Stomach (tissue), 19 donors: ENCODE measurements at places on chromosomes 1 and 21. TPM values are rescaled to one million over a fixed set of nuclear protein-coding genes. Genes with fewer than 3 reads are reported as not detected.

The LAMC2 gene
- total RNA-seq: 12.1 TPM

The C1orf52 gene
- 23.5 TPM for total RNA-seq

The AGO3 gene
- total RNA-seq: 11.9 TPM

The NR1I3 gene
- total RNA-seq: 0.55 TPM

The CLCA4 gene
- total RNA-seq: not detected

The OR4F29 gene
- not detected for total RNA-seq

The NBPF4 gene
- total RNA-seq: not detected

DNA sequence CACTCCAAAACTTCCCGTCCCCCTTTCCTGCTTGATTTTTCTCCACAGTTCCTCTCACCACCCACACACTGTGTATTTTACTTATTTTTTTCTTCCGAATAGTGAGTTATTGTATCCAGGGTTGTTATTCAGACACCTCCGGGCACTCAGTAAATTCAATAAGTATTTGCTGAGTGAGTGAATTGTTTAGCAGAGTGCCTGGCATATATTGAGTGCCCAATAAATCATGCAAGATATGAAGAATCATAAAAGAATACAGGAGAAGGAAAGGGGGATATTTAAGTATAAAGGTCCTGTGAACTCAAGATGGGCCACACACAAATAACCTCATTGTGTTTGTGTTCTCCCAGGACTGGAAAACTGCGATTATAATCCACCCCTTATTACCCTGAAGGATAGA lies 139.9 kb downstream of the GALNT2 start:
- peaks cover 24% of the 10 kb centered on the region for H3K36me3 ChIP-seq
- H3K27me3 ChIP-seq: no peaks in the 10 kb centered on the region
- H3K27ac ChIP-seq: no peak overlapping the region
- DNase-seq: no peak
- peaks cover 82% of the 10 kb centered on the region for H3K4me1 ChIP-seq

- H3K4me1 ChIP-seq: no peaks in the 10 kb centered on the region
- H3K27me3 ChIP-seq: no peaks in the 10 kb centered on the region
- H3K27ac ChIP-seq: no peak overlapping the region
- H3K36me3 ChIP-seq: peaks cover 45% of the 10 kb centered on the region
- no peak overlapping the region for H3K4me3 ChIP-seq
Measured at GRCh38 chr1:179921981-179922872, 32.4 kb upstream of the CEP350 start.

GRCh38 chr1:226034482-226034881 lies 28.0 kb upstream of the H3-3A start:
- H3K4me1 ChIP-seq: peaks cover 6% of the 10 kb centered on the region
- H3K27ac ChIP-seq: no peak overlapping the region
- no peak overlapping the region for H3K4me3 ChIP-seq

DNA sequence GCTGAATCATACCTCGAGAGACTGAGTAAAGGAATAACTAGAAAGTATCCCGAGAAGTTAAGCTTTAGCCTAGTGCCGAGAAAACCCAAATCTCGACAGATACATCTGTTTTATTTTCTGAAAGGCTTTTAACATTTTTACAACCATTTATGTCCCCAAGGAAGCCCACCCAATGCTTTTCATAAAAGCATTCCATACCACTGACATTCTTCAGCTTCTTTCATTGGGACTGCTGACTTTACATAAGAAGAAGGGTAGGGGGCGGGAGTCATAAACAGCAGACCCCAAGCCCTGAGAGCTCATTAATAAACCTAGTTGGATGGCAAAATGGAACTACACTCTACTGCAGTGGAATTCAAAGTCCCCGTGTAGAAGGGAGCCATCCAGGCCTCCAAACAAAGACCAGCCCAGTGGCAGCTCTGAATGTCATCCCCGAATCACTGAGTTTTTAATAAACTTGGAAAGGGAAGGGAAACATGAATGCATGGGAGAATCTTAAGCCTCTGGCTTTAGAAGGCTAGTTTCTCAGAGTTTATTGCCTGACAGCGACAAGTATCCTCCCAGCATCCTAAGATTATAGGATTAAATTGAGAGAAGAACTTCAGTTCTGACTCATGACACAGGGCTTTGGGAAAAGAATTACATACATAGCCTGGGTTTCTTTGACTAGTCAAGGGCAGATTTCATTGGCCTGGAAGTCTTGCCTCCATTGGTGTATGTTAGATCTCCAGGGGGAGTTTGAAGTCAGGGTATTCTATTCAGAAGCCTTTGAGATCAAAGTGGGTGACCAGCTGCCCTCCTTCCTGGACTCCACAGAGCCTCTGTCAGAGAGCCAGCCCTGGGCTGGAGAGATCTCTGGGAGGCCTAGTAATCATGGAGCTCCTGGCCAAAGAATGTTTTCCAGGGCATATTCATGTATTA lies 3.7 kb downstream of the ATF3 start:
- peaks cover 18% of the 10 kb centered on the region for H3K36me3 ChIP-seq
- DNase-seq: no peak
- no peak overlapping the region for H3K4me3 ChIP-seq
- no peak overlapping the region for H3K27ac ChIP-seq
- peaks cover 10% of the 10 kb centered on the region for H3K4me1 ChIP-seq

- no peak overlapping the region for H3K27ac ChIP-seq
- H3K4me1 ChIP-seq: peaks cover 13% of the 10 kb centered on the region
Measured at GRCh38 chr1:207494171-207494570, 1.8 kb upstream of the CR1 start.

DNA sequence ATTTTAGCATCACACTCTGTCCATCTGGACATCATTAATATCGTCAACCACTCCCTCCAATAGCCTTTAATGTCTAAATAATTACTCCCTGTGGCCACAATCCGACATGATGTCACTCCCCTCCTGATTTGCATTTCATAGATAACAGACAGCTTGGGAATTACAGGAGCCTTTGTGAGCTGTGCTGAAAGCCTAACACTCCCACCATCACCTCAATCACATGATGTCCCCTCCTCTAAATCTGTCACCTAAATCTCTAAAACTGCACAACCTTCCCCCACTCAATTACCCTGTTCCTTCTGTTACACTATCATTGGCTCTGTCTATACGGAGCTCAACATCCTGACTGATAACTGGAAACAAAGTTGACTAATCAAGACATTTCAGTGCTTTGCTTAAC lies 14.3 kb downstream of the NHLH2 start:
- H3K27me3 ChIP-seq: peaks cover 9% of the 10 kb centered on the region
- no peaks in the 10 kb centered on the region for H3K36me3 ChIP-seq
- no peak overlapping the region for H3K27ac ChIP-seq
- no peak overlapping the region for H3K4me3 ChIP-seq
- no peak for DNase-seq

DNA sequence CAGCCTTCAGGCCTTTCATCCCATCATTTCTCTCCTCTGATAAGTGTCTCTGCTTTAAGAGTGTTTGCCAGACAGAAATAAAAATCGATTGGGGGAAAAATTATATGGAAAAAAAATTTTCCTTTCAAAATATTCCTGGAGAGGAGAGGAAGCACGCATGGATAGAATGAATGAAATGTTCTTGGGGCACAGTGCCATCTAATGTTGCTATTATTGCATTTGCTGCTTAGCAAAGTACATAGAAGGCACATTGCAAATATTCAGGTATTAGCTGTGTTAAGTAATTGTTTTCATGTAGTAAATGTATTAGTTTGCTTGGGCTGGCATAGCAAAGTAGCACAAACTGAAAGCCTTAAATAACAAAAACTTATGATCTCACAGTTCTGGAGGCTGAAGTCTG lies 18.1 kb downstream of the B3GALT5 start:
- H3K27me3 ChIP-seq: peaks cover 9% of the 10 kb centered on the region
- H3K4me1 ChIP-seq: peaks cover 7% of the 10 kb centered on the region
- H3K36me3 ChIP-seq: no peaks in the 10 kb centered on the region
- no peak for DNase-seq

- no peak overlapping the region for H3K4me3 ChIP-seq
- H3K4me1 ChIP-seq: no peaks in the 10 kb centered on the region
- H3K27me3 ChIP-seq: no peaks in the 10 kb centered on the region
- H3K27ac ChIP-seq: no peak overlapping the region
- H3K36me3 ChIP-seq: no peaks in the 10 kb centered on the region
Measured at GRCh38 chr1:171384496-171384895, 70.5 kb downstream of the FMO4 start.

DNA sequence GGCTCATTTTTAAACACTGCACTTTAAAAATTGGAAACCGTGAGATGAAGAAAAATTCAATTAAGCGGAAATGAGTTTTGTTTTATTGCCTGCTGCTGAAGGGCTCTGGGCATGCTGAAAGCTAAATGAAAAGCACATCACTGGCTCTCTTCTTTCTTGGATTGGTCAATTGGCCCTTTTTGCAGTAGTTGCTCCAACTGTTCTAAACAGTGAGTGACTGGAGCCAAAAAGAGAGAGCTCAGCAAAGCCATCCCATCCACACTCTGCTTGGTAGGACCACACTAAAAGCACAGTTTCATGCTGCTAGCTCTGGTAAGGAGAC lies 48.1 kb downstream of the LHX4 start:
- H3K27me3 ChIP-seq: no peaks in the 10 kb centered on the region
- no peak overlapping the region for H3K4me3 ChIP-seq
- no peak overlapping the region for H3K27ac ChIP-seq
- peaks cover 43% of the 10 kb centered on the region for H3K36me3 ChIP-seq
- DNase-seq: no peak

DNA sequence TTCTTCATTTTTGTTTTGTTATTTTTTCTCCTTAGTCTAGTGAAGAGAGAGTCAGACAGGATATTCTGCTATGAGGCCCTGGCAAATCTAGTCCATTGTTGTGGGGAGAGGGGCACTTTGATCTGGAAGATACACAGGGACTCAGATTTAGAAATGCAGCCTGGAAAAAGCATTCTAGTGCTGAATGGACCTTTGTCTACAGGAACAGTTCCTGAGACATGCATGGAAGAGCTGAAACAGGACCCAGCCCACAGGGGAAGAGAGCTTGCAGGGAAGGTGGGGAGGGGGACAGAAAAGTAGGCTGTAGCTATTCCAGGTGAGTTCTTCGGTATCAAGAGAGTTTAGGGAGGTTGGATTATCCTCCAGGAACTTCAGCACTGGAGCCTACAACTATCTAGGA lies 98.5 kb downstream of the AKT3 start:
- no peaks in the 10 kb centered on the region for H3K36me3 ChIP-seq
- no peak overlapping the region for H3K27ac ChIP-seq
- no peaks in the 10 kb centered on the region for H3K4me1 ChIP-seq
- DNase-seq: no peak
- no peak overlapping the region for H3K4me3 ChIP-seq

GRCh38 chr1:180534214-180534613 lies 24.6 kb upstream of the OVAAL start:
- no peak overlapping the region for H3K27ac ChIP-seq
- H3K4me3 ChIP-seq: no peak overlapping the region
- no peaks in the 10 kb centered on the region for H3K36me3 ChIP-seq
- H3K27me3 ChIP-seq: no peaks in the 10 kb centered on the region
- H3K4me1 ChIP-seq: no peaks in the 10 kb centered on the region
- DNase-seq: no peak
